Renal cortex interstitium (tissue), 15 donors: ENCODE measurements at places on chromosomes 2 and 18. TPM values are rescaled to one million over a fixed set of nuclear protein-coding genes. Genes with fewer than 3 reads are reported as not detected.

The ZNF521 gene
- 44.2 TPM for polyA plus RNA-seq

The TMEM37 gene
- 72.9 TPM for polyA plus RNA-seq

The FEV gene
- 0.14 TPM for polyA plus RNA-seq

The SERPINB3 gene
- polyA plus RNA-seq = 0.07 TPM

The TGFBRAP1 gene
- 15.6 TPM for polyA plus RNA-seq

The ESCO1 gene
- polyA plus RNA-seq = 23.5 TPM

The DCDC2C gene
- 0.56 TPM for polyA plus RNA-seq

The SLC4A3 gene
- 6.2 TPM for polyA plus RNA-seq

The DNAH7 gene
- 6.5 TPM for polyA plus RNA-seq
